Esophagus squamous epithelium (tissue), 5 donors: ENCODE measurements at places on chromosomes 7 and 10. TPM values are rescaled to one million over a fixed set of nuclear protein-coding genes. Genes with fewer than 3 reads are reported as not detected.

The LDB3 gene
- total RNA-seq: 0.44 TPM

The CTAGE6 gene
- not detected for total RNA-seq

The ASB13 gene
- total RNA-seq: 16.1 TPM

The PIK3CG gene
- 3.2 TPM for total RNA-seq

The SPDYE1 gene
- not detected for total RNA-seq

GRCh38 chr10:14578060-14578952 is 196.4 kb downstream of the FAM107B start:
- H3K27me3 ChIP-seq: no peaks in the 10 kb centered on the region
- H3K4me3 ChIP-seq: peak overlapping the region; percentile 24
- H3K4me1 ChIP-seq: peaks cover 30% of the 10 kb centered on the region
- no peak overlapping the region for H3K27ac ChIP-seq

DNA sequence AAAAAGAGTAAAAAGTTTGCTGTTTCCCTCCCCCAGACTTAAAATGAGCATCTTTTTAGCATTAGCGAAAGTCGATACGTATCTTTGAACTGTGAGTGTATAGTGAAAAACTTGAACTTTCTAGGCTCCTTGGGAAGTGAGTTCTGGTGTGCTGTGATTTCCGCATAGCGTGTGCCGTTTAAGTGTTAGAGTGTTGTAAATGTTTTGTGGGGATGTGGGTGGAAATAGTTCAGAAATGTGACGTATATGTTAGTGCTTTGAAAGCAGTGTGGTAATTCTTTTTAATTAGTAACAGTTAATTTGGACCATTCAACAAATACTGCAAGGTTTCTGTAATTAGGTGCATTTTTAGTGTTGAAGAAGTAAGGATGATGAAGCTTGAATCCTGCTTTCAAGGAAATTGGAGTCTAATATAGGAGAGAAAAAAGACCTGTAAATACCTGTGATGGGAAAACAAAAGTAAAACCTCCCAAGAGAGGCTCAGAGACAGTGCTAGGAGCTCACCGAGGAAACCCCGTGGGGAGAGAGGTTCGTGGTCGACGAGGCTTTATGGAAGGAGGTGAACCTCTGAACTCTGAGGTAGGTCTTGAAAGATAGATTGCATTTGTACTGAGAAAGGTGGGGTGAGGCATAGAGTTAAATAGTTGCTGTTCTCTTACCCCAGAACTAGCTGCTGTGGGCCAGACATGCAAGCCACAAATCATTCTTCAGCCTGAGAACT is 40.8 kb downstream of the RBM33 start:
- no peaks in the 10 kb centered on the region for H3K36me3 ChIP-seq
- no peak overlapping the region for H3K4me3 ChIP-seq
- H3K27ac ChIP-seq: no peak overlapping the region

GRCh38 chr10:11439523-11440053 is 171.9 kb downstream of the USP6NL start:
- no peak for DNase-seq
- no peak overlapping the region for H3K27ac ChIP-seq
- no peaks in the 10 kb centered on the region for H3K36me3 ChIP-seq
- peaks cover 8% of the 10 kb centered on the region for H3K27me3 ChIP-seq
- no peaks in the 10 kb centered on the region for H3K4me1 ChIP-seq

GRCh38 chr7:64463636-64464375 is 99.1 kb downstream of the ZNF680 start:
- no peaks in the 10 kb centered on the region for H3K36me3 ChIP-seq
- DNase-seq: no peak
- H3K27ac ChIP-seq: no peak overlapping the region
- H3K4me1 ChIP-seq: no peaks in the 10 kb centered on the region

- peak overlapping the region; percentile 94 for H3K4me3 ChIP-seq
- H3K4me1 ChIP-seq: peaks cover 35% of the 10 kb centered on the region
- no peak for DNase-seq
- no peaks in the 10 kb centered on the region for H3K27me3 ChIP-seq
Observed at GRCh38 chr10:118342638-118343020, 505 bp upstream of the FAM204A start.

DNA sequence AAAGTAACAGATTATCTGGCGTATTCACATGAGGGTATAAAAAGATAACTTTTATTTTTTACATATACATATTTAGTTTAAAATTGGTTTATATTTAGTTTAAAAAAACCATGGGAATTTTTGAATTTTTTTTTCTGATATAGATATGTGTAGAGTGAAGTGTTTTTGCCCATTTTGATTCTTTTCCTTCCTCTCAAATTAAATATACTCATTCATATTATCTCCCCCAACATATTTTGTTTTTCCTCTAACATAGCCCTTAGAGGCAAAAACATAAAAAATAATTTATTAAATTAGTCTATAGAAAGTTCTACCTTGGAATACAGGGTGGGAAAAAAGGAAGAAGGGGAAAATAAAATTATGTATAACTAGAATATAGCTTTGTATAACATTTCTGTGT is 137.7 kb downstream of the CPED1 start:
- no peak overlapping the region for H3K27ac ChIP-seq
- no peaks in the 10 kb centered on the region for H3K27me3 ChIP-seq
- H3K4me1 ChIP-seq: no peaks in the 10 kb centered on the region
- no peak for DNase-seq

DNA sequence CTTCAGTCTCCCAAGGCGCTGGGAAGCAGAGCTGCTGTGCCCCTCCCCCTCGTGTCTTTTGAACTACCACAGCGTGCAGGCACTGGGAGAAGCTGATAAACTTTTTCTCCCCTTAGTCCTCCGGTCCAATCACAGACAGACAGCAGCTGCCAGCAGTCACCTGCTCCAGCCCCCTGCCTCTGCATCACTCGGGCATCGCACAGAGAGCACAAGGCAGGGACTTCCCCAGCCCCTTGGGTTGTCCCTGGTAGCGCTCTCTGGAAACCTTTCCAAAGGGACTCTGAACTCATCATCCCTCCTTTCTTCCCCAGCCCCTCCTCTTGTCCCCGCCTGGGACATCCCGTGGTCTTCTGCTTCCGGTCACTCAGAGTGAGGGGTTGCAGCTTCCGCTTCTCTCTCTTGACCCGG is 1.4 kb upstream of the NEUROG3 start:
- no peaks in the 10 kb centered on the region for H3K36me3 ChIP-seq
- peaks cover 36% of the 10 kb centered on the region for H3K4me1 ChIP-seq
- no peak for DNase-seq
- no peak overlapping the region for H3K4me3 ChIP-seq

GRCh38 chr7:150410680-150411346 is 31.7 kb downstream of the ZNF775 start:
- no peaks in the 10 kb centered on the region for H3K27me3 ChIP-seq
- H3K27ac ChIP-seq: no peak overlapping the region
- peaks cover 27% of the 10 kb centered on the region for H3K4me1 ChIP-seq
- DNase-seq: no peak

- H3K27me3 ChIP-seq: no peaks in the 10 kb centered on the region
- H3K27ac ChIP-seq: peak overlapping the region; percentile 91
- no peak for DNase-seq
- H3K36me3 ChIP-seq: no peaks in the 10 kb centered on the region
- H3K4me1 ChIP-seq: peaks cover 9% of the 10 kb centered on the region
- peak overlapping the region; percentile 80 for H3K4me3 ChIP-seq
Observed at GRCh38 chr7:112206991-112207592, 597 bp downstream of the ZNF277 start.

GRCh38 chr7:87451187-87451586 is 24.3 kb downstream of the ABCB4 start:
- no peak overlapping the region for H3K4me3 ChIP-seq
- no peaks in the 10 kb centered on the region for H3K36me3 ChIP-seq
- no peaks in the 10 kb centered on the region for H3K4me1 ChIP-seq
- no peak overlapping the region for H3K27ac ChIP-seq

- H3K27ac ChIP-seq: no peak overlapping the region
- DNase-seq: no peak
- H3K4me3 ChIP-seq: no peak overlapping the region
- no peaks in the 10 kb centered on the region for H3K27me3 ChIP-seq
Observed at GRCh38 chr7:70788276-70788675, 343.7 kb upstream of the GALNT17 start.

GRCh38 chr7:5586279-5586962 is 162.8 kb upstream of the TNRC18 start:
- no peak overlapping the region for H3K27ac ChIP-seq
- no peaks in the 10 kb centered on the region for H3K36me3 ChIP-seq
- no peak for DNase-seq
- no peaks in the 10 kb centered on the region for H3K4me1 ChIP-seq
- no peaks in the 10 kb centered on the region for H3K27me3 ChIP-seq

DNA sequence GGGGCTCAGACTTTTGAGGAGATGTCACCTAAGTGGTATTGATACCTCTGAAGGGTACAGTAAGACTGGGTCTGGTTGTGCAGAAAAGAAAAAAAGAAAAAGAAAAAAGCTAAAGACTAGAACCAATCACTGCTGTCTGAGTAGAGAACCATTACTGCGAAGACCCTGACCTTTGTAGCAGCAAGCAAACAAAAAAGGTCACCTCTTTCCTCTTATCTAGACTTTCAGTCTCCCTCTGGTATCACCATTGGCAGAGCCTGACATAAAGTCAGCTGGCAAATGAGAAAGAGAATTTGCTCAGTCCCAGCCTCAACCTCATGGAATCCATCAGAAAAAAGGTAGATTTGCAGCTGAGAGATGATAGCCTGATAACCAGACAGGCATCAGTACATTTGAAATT is 2.6 kb upstream of the DNTT start:
- peaks cover 43% of the 10 kb centered on the region for H3K27me3 ChIP-seq
- H3K27ac ChIP-seq: no peak overlapping the region
- no peak for DNase-seq
- no peaks in the 10 kb centered on the region for H3K4me1 ChIP-seq
- no peaks in the 10 kb centered on the region for H3K36me3 ChIP-seq

GRCh38 chr10:77855404-77856155 is 71.0 kb downstream of the DLG5 start:
- no peaks in the 10 kb centered on the region for H3K36me3 ChIP-seq
- H3K27me3 ChIP-seq: no peaks in the 10 kb centered on the region
- peak overlapping the region; percentile 59 for H3K27ac ChIP-seq
- no peak for DNase-seq
- H3K4me1 ChIP-seq: peaks cover 37% of the 10 kb centered on the region
